Mammary epithelial cell (primary cell): ENCODE measurements at places on chromosomes 5 and 9.

- DNase-seq = no peak
Measured at GRCh38 chr9:135225619-135226228, 138.3 kb downstream of the OLFM1 start.

DNA sequence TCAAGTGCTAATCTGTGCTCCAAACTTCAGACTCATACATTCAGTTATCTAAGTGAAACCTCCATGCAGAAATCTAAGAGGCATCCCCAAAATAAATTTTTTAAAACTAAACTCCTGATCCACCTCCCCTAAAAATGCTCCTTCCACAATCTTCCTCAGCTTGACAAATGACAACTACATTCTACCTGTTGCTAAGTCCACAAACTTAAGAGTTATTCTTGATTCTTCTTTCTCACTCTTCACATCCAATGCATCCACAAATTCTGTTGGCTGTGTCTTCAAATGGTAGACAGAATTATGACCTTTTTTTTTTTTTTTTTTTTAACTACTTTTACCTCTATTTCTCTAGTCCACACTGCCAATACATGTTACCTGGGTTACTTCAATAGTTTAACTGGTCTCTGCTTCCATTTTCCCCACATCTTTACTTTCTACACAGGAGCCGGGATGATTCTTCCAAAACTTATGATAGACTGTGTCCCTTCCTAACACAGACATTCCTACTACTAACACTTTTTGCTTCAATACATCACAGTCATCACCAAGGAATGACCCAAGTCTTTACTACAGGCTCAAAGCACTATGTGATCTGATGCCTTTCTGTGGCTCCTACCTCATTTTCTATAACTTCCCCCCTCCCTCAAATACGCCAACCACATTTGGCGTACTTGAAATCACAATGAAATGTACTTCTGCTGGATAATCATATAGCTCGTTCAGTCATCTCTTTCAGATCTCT, 143.6 kb downstream of the PDE4D start:
- DNase-seq = no peak

- DNase-seq = peak; percentile 59
Measured at GRCh38 chr5:115543365-115544042, 1.1 kb downstream of the FEM1C start.

DNA sequence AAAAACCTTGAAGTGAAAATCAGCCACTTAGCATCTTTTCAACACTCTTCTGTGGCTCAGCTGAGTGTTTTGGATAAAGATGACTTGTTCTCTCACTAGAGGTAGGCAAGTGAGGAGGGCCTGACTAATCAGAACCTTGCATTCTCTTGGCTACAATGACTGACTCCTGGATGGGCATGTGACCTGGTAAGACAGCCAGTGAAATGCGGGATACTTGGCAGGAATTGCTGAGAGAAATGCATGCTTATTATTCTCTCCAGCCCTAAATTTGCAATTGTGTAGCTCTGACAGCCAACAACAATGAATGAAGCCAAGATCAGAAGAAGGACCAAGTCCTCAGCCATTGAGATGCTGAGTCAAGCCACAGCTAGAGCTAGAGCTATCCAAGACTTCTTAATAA, 490.5 kb upstream of the ZNF608 start:
- DNase-seq = no peak

- DNase-seq = no peak
Measured at GRCh38 chr5:140060816-140061215, 17.7 kb upstream of the NRG2 start.

DNA sequence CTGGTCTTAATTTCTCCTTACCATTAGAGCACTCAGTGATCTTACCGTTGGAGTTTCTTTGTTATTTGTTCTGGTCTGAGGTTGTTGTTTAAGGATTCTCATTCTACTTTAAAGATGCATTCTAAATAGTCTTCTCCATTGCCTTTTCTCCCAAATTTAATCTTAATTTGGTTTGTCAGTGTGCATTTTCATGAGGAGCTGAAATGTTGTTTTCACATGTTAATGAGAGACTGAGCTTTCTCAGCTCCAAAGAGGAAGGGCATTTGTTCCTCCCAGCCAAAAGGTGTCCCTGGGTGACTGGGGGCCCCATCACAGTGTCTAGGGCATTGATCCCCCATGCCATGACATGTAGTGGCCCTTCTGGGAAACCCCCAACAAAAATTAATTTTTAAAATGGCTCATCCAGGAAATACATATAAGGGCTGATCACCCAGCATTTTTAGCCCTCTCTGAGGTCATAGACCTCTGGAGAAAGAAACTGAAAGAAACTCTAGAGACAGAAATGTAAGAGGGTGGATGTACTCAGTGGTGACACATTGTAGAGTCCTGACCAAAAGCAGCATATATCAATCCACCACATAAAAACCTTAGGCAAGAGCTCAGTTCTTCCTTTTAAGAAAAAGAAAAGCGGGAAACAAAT, 240.4 kb upstream of the RAI14 start:
- DNase-seq = no peak

DNA sequence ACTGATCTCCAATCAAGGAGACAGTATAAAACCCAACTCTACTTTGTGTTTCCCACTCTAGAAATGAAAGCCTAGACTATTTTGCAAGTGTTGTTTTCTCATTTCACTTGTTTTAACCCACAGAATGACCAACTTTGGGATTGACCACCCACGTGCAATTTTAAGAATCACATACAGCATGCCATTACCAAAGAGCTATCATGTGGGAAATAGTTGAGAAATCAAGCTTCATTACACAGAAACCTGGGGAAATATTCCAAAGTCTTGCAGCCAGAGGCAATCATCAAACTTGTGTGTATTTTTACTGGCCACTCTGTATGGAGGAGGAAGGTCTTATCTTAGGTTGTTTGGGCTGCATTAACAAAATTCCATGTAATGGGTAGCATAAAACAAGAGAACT, 451.4 kb upstream of the DAB2 start:
- DNase-seq = no peak
